ENCODE measurements at places on chromosomes 7 and 10.
A peak's percentile ranks its signal among the peaks of the same experiment; 100 is the strongest.

GRCh38 chr7:94848531-94848930 is 58.9 kb upstream of the PPP1R9A start:
- DNase-seq: peak; percentile 9

DNA sequence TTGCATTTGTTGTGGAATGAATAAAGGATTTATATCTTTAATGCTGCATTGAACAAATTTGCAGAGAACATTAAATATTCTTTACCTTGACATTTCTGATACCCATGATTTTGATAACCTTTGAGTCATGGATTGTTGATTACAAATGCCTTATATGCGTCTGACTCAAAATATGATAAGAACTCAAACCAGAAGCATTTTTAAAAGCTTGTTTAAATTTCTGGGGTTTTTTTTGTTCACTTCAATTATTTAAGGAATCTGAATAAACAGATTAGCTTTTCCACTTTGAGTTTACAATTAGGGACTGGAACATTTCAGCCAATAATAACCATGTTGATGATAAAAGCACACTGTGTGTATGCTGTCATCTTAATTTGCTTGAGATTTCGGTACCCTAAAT is 253.5 kb downstream of the NRG3 start:
- DNase-seq: no peak

DNA sequence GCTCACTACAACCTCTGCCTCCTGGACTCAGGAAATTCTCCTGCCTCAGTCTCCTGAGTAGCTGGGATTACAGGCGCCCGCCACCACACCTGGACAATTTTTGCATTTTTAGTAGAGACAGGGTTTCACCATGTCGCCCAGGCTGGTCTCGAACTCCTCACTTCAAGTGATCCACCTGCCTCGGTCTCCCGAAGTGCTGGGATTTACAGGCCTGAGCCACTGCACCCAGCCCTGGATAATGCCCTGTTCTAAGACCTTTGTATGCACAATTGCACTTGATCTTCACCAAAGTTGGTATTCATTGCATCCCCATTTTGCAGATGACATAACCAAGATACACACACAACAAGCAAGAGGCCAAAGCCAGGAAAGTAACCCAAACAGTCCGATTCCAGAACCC is 97.7 kb upstream of the CARD11 start:
- no peak for DNase-seq

DNA sequence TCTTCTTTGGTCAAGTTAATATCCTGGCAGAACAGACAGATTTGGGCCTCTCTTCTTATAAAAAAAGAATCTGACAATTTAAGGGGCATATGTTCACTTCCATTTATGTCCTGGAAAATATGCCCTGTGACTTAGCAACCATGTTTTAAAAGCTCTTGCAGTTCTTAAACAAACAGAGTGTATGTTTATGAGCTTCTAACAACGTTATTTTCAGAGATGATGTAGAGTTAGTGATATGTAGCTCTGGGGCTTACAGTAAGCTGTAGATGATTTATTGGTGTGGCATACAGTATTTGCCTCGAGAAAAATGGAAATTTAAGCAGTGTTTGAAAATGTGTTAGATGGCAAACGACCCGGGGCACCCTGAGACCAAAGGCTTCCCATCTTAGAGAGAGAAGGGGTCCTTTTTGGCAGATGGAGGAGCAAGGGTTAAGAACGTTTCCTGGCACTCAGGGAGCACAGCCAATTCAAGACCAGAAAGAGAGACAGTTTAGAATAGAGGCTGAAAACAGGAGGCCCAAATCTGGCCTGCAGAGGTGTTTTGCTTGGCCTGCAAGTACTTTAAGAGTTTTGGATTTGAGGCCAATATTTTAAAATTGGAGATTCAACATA is 397.5 kb downstream of the KCNMA1 start:
- DNase-seq: no peak

GRCh38 chr7:38222481-38223096 is 44.5 kb downstream of the STARD3NL start:
- DNase-seq: peak; percentile 74

GRCh38 chr7:32163141-32163806 is 93.1 kb upstream of the PDE1C start:
- DNase-seq: peak; percentile 91

DNA sequence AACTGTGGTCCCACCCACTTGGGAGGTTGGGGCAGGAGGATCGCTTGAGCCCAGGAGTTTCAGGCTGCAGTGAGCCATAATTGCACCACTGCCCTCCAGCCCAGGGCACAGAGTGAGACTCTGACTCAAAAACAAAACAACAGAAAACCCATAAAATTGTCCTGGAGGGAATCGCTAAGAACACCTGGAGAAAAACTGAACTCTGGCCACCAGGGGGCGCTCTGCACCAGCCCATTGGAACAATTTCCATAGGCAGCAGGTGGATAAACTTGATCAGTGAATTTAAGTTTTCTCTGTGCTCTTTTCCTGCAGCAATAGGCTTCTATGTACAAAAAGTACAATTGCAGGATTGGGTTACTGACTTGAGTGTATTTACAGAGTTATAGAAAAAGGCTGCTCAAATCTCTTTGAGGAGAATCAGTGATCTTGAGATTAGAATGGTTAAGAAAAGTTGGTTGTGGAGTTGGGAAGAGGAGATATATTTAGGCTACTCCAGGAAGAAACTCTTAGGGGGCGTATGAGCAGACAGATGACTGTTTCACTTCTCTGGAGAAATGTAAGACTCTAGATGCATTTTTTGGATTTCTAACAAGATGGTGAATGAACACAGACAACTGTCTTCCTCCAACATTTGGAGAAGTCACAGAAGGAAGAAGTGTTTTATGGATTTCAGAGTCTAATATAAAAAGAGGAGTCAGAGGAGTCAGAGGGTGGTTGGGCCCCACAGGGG is 274.9 kb upstream of the GALNT17 start:
- DNase-seq: peak; percentile 68

DNA sequence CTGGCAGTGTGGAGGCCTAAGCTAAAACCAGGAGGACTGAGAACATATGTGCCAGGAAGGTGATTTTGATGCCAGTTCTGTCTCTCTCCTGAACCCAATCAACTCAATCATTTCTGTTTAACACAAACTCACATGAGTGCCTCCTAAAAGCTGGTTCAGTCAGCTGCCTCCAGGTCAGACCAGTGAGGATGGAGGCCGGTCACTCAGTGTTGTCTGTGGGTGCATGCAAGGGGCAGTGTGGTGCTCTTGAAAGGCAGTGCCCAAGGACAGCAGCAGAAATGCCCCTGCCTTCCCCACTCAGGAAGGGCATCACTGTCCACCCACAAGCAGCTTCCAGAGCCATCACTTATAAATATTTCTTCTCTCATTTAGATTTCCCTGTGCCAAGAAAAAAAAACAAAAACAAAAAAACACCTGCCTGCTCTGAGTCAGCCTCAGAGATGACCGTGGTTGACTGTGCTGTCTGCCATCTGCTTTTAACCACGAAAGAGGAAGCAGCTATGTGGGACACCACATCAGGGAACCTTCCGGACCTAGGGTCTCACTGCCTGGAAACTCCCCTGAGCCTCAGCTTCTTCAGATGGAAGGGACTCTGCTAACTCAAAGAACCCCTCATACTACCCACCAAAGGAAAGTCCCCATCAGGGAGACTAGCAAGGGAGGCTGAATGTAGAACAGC is 39.1 kb downstream of the VOPP1 start:
- no peak for DNase-seq

DNA sequence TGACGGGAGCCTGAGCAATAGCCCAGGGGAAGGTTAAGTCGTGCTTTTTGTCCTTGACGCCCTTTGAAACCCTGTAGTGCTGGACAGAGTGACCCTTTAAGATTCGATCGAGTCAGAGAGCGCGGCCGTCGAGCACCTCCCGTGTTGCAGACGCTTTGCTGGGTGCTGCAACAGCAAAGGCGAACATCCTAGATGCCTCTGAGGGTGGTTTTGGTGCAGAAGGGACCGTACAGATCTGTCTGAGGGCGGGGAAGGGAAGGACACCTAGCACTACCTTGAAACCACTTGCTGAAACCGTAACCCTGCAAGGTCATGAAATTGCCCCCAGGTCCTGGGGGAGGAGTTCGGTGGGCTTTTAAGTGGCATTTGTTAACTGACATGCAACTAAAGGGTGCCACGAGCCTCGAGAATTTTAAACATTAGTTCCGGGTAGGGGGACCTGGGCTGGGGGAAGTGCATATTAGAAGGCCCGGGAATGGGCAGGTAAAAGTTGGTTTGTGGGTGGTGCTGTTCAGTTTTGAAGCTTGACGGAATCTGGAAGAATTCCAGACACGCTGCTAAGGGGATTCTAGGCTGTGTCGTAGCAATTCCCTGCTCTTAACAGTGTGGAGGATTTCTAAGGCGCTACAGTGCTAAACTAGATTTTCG is 786 bp downstream of the ATP5F1C start:
- peak; percentile 44 for DNase-seq

DNA sequence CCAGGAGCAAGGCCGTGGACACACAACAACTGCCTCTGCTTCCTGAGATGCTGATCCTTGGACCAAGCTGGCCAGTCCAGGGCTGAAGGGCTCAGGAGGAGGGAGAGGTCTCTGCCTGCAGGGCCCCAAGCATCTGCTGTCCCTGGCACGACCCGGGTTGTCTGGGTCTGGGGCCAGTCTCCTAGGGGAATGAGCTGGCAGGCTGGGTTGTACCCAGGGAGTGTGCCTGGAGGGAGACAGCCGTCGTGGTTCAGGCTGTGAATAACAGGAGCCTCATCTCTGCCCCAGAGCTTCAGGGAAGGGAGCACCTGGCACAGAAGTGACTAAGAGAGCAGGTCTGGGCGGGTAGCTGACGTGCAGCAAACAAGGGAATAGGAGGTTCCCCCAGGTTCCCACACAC is 17.9 kb upstream of the SERPINE1 start:
- no peak for DNase-seq

DNA sequence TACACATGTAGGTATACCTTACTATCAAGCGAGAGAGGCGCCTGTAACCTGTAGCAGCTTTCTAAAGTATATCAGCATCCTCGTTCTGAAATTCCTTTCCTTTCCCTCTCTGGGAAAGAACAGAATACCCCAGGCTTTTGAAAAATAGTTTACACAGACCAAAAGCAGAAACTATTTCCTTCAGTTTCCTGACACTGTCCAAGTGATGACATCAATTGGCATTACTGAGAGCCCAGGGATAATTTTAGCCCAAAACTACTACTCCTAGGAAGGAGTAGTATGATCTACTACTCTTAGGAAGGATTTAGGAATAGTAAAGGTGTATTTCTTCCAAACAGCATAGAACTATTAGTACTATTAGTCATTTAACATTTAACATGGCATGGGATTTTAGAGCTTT is 6.0 kb downstream of the GNG11 start:
- DNase-seq: no peak

GRCh38 chr10:63197344-63198092 is 64.4 kb downstream of the NRBF2 start:
- DNase-seq: peak; percentile 88

DNA sequence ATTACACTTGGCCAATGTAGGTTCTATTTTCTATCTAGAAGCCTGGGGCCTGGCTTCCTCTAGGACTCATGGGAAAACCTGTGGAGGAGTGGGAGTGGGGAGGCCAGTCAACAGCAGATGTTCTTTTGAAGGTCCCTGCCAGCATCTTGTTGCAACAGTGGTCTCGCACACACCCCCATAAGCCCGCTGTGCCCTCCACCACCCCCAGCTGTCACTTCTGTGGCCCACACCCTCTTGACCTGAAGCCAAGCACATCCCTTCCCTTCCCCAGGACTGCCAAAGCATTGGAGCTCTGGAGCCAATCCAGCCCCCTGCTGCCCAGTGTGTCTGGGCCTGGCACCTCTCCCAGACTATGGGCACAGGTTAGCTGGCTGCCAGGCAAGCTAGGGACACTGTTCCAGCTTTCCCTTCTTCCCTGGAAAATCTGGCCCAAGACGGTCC is 1.9 kb upstream of the STX1A start:
- no peak for DNase-seq

GRCh38 chr10:132463333-132464255 is 66.6 kb downstream of the PWWP2B start:
- DNase-seq: peak; percentile 36

DNA sequence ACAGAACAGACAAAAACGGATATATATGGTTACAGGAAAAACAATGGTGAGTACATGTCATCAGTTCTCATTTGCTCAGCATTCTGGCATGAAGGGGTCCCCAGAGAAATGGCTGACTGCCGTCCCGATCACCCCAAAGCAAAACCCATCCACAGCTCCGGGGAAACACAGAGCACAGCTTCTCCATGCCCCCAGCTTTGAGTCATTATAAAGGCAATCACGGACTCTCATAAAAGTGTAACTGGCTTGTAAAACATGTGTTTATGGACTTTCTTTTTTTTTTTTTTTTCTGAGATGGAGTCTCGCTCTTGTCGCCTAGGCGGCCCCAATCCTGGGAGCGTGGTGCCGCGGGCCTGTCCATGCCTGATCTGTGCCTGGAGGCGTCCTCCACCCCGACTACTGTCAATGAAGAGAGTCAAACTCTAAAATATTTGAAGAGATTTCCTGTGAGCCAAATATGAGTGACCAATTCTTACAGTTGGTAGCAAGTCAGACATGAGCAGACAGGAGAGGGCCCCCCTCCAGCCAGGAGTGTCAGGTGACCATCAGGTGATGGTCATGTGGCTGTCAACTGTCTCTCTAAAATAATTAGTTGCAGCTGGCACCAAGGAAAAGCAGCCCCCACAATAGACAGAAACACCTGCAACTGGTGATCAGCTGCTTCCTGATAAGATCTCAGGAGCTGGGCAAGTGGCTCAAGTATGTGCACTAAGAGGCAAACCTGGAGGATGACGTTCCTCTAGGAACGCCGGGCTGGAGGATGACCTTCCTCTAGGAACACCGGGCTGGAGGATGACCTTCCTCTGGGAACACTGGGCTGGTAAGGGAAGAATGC is 21.7 kb upstream of the NOM1 start:
- DNase-seq: no peak

DNA sequence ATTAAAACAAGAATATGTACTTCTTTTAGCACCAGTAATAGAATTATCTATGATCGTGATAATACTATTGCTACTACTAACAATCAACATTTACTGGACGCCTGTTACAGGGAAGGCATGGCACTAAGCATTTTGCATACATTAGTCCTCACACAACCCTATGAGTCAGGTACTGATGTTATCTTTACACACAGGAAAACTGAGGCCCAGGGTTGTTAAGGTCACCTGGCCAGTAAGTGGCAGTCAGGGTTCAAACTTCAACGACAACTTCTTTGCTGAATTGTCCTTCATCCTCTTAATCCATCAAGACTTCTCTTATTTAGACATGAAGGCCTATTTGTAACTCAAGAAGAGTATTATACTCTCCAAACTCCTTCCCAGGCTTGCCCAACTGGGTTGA is 41.9 kb upstream of the ACSL5 start:
- no peak for DNase-seq

DNA sequence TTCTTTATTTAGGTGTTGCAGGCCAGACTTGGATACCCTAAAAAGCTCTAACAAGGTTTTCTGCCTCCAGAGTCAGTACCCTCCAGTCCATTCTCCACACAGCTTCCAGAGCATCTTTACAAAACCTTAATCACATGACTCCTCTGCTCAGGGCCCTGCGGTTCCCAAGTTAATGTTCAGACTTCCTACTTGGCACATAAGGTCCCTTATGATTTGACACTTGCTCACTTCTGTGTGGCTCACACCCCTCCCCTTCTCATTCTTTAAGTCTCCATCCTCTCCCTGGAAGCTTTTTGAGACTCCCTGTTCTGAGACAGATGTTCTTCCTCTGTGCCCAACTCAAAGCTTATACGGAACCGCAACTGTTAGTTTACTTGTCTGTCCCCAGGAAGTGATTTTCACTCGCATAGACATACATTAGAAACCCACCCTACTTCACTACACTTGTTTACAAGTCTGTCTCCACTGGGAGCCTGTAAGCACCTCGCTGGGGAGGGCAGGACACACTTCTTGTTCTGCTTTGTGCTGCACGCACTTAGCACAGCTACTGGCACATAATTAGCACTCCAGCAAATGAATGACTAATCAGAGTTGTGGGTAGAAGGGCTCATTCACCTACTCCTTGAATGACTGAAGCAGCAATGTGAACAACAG is 154.3 kb upstream of the LAMB4 start:
- no peak for DNase-seq

Data from cardiac fibroblast (primary cell).